ENCODE measurements at places on chromosomes 5 and 9.

DNA sequence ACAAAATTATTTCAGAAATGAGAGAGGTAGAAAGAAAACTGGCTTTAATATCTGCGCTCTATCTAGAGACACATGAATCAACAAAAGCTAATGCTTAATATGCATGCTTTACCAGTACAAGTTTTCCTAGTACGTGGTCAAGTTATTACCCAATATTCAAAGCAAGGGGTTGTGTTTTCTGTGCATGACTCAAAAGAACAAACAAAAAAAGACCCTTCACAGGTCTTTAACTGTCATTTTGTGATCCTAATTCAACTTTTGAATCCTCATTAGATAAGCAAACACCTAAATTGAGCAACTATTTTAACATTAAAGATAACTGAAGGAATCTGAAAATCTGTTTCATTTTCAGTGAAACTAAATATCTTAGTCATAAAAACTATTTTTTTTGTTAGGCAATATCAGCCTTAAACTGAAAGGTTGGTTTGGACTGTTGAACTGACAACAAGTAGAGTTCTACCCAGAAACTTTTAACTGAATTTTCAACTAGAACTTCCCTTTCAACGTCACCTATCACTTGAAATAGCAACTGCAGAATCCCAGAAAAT is 12.5 kb downstream of the ST8SIA4 start:
- DNase-seq = no peak

- DNase-seq = no peak
These were observed 4.4 kb upstream of the OR2Y1 start for GRCh38 chr5:180744253-180744652.

GRCh38 chr9:1659363-1659690 is 355.8 kb upstream of the SMARCA2 start:
- no peak for DNase-seq

DNA sequence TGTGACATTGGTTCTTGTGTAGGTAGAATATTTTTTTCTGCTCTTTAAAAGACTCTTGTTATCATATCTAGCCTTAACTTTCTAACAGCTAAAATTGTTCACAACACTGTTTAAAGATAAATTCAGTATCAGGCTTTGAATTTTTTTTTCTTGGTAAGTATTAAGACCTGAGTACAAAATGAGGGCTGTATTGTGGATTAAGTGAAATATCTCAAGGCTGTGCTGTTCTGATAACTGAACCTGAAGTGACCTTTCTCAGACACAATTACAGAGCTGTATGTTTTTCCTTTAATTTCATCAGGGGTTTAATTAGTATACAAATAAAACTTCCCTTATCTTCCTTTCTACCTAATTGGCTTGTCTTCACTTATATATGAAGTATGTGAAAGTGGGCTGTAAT is 290.5 kb downstream of the CCDC171 start:
- DNase-seq = no peak

GRCh38 chr9:977838-978830 is 1.7 kb downstream of the DMRT3 start:
- no peak for DNase-seq

- no peak for DNase-seq
These were observed 283.6 kb upstream of the PRDM9 start for GRCh38 chr5:23223846-23224245.

DNA sequence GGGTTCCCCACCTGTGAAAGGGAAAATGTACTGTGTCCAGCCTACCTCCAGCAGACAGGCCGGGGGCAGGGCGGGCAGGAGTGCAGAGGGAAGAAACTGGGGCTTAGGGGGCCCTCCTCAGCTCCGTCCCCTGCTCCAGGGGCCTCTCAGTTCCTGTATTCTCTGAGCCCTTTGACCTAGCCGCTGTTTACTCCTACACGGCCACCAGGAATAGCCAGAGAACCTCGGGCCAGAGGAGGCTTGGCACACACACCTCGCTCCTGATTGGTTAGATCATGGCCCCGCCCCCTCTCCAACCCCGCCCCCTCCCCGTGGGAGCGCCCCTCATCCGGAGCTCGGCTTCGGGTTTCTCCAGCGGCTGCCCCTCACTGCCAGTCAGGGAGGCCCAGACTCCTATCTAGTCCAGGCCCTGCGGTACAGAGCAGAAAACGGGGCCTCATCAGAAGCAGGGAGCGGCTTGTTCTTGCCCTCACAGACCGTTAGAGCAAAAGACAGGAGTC is 2.2 kb downstream of the ST6GALNAC6 start:
- DNase-seq = no peak

DNA sequence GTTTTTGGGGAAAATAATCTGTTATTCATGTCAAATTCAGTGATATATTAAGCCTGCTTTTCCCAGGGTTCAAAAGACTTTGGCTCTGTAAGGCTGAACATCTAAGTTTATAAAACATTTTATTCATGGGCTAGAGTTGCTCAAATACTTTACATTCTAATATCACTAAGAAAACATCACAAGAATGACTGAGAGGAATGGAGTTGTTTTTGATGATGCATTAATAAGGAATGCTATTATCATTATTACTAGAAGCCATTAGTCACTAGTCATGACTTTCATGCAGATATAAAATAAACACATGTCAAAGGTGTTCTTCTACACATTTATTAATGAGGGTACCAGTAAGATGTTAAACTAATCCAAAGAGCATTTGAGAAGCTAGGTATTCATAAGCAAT is 185.5 kb upstream of the KCNN2 start:
- no peak for DNase-seq

GRCh38 chr5:157248821-157249470 is 17.0 kb upstream of the CYFIP2 start:
- DNase-seq = no peak

- no peak for DNase-seq
These were observed 580.8 kb downstream of the BNC2 start for GRCh38 chr9:16289639-16290038.

- DNase-seq = no peak
These were observed 24.4 kb upstream of the RASA1 start for GRCh38 chr5:87243161-87243844.

DNA sequence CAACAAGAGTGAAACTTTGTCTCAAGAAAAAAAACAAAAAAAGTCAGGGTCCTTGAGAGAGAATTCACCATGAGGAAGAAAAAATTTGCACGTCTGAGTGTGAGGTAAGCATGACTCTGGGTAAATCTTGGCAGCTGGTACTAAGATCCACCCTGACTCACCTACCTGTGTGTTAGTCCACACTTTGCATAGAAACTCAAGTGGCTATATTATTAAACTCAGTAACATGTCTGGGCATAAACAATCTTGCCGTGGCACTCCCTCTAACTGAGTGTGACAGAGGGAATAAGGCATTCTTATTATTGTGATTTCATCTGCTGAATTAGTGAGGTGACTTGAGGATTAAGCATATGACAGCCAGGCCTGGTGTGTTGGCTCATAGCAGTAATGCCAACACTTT is 259.4 kb upstream of the VLDLR start:
- no peak for DNase-seq

DNA sequence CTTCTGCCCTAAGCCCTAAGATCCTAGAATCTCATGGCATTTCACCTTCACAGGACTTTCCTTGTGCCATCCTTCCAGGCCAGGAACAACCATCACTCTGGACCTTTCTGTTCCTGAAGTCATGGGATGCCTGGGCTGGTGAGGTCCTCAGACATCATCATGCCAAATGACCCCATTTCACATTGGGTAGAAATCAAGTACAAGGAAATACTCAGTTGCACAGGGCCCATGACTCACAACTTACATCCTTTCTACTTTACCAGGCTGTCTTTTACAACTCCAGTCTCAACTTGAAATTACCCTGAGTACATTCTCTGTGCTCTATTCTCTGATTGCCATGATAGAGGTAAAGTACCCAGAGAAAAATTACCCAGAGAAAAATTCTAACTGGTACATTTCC is 167.1 kb downstream of the PIK3R1 start:
- DNase-seq = no peak

DNA sequence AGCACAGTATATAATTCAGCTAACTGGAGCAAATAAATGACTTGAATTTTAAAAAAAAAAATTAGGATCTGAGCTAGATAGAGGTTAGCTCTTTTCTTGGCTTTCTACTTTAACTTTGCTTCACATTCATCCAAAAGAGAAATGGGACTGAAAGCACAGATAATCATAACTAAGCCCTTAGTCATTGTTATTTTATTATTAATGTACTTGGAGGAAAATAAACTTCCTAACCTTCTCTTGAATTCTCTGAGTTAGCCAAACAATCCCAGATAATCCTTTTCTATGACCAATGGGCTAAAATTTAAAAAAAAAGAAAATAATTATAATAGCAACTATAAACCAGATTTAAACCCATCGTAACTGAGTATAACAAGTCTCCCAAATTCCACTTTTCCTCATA is 57.6 kb upstream of the RASA1 start:
- no peak for DNase-seq
